ENCODE measurements at places on chromosomes 3 and 15.

DNA sequence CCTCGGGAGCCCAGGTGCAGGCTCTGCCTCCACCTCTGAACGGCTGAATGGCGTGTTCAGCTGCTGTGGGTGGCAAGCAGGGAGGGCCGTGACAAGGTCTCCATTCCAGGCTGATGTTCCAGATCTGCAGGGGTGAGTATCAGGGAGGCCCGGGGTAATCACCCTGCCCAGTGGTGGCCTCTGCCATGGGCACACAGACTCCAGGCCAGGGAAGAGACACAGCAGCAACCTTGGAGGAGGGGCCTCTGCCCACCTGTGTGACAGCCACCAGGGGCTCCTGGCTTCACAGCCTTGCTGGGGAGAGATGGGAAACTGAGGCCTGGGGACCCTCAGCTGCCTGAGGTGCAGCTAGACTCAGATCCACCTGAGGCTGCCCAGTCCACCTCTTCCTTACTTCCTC, 25.6 kb upstream of the ACAD9 start:
- no peak for DNase-seq

DNA sequence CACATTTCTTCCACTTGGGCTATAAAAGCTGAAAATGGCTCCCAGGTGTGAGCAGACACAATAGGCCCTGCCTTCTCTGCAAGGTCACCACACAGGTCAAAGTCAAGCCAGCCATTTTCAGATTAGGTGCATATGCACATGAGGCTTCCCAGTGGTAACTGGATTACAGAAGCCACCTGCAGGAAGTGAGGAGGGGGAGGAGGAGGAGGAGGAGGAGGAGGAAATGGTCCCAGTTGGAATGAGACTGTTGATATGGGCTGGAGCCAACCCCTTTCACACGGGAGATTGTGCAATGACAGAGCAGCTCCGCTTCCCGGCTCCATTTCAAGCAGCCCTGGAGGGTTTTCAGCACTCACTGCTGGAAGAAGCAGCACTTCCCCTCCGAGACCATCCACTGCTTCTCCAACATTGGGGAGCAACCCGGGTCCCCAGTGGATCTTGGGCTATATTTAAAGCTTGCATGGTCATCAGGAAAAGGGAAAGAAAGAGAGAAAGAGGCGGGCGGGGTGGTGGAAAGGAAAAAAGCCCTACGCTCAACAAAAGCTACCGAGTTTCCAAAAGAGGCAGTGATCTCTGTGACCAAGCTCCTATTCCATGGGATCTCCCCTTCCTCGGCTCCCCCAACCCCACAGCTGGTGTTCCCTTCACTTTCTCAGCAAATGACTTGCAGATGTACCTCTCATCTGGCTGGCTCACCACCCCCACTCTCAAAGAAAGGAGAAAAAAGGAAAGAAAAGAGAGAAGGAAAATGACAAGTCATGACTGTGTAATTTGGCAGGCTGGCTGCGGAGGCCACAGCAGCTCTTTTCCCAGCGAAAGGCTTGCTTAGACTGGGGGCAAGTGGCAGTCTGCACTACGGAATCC, 58.3 kb downstream of the LRIG1 start:
- DNase-seq: no peak

DNA sequence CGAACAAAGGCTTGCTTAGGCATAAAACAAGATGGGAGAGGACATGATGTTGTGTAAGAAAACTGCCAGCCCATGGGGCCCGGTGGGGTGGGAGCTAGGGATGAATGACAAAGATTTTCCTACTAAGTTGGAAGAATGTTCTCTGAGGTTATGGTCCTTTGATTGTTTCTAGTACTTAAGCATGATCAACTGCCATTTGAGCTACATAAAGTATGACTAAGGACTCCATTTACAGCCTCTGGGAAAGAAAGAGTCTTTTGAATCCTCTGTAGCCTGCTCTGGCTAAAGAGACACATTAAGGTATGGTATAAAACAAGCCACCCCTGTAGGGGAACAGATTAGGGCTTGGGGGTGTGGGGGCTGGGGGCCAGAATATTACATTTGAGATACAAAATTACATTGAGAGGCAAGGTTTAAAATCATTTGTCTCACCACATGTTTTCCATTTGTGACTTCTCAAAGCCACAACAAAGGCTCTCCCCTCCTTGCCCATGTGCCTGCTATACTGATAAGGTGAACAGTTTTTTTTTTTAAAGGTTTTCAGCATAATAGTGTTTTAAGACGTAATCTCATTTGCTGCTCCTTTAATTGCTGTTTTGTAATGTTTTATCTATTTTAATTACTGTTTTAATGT, 323.4 kb downstream of the CHST2 start:
- no peak for DNase-seq

GRCh38 chr3:49841806-49842205, 14.6 kb downstream of the TRAIP start:
- DNase-seq: no peak

DNA sequence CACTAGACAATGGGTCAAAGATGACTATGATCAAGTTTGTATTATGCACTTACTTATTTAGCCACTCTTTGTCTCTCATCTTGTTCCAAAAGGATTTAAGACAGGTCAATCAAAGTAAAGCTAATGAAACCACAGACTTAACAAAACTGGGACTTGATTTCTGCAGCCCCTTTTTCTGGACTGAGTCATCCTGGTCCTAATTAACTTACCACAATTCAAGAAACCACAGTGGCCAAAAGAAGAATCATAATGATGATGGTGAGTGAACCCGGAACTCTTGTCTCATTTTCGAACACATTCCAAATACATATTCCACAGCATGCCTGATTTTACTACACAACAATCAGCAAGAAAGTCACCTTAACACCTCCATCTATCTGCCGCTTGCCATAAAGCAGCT, 1333.0 kb downstream of the ROBO1 start:
- no peak for DNase-seq

GRCh38 chr3:16370872-16371740, 106.1 kb downstream of the OXNAD1 start:
- no peak for DNase-seq

DNA sequence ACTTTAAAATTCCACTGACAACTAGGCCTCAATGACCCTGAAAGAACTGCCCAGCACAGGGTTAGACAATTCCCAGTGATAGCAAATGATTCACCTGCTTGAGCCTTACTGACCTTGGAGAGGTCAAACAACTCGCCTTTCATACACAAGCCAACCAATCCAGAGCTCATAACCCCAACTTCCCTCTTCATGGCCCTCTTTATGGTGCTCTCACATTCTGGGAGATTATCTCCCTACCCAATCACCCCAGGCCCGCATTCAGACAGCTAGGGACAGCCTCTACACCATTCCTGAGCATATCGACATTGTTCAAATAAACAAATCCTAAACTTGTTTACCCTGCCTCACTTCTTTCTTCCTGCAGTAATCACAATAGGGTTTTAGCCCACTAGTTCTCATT, 32.2 kb upstream of the COLQ start:
- no peak for DNase-seq

DNA sequence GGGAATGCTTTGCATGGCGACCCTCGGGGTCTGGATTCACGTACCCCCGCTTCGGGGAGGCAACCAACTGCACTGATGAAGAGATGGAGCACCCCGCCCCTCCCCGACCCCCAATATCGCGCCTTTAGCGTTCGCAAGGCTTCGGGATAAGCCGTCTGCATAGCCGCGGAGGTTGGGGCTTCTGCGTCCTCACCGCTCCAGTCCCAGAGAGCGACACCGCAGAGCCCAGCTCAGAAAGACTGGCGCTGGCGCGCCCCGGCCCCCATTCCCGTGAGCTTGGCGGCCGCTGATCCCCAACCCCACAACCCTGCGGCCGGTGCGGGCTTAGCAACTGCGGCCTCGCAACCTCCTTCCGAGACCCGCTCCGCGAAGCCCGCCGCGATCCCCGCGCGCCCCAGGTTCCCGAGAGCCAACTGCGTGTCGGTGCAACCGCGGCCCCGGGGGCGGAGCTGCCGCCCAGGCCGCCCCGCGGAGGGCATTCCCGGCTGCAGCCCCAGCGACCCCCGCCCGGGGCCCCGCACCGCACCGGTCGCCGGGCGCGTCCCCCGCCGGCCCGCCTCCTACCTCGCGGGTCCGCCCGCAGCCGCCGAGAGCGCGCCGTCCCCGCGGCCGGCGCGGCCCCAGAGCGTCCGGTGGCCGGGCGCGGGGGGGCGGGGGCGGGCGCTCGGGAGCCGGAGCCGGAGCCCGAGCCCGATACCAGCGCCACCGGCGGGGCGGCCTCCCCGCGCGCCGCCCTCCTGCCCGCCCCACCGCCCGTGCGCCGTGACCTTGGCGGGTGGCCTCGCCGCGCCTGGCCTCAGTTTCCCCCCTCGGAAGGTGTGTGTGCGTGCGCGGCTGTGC, 79.5 kb downstream of the IQSEC1 start:
- DNase-seq: no peak

DNA sequence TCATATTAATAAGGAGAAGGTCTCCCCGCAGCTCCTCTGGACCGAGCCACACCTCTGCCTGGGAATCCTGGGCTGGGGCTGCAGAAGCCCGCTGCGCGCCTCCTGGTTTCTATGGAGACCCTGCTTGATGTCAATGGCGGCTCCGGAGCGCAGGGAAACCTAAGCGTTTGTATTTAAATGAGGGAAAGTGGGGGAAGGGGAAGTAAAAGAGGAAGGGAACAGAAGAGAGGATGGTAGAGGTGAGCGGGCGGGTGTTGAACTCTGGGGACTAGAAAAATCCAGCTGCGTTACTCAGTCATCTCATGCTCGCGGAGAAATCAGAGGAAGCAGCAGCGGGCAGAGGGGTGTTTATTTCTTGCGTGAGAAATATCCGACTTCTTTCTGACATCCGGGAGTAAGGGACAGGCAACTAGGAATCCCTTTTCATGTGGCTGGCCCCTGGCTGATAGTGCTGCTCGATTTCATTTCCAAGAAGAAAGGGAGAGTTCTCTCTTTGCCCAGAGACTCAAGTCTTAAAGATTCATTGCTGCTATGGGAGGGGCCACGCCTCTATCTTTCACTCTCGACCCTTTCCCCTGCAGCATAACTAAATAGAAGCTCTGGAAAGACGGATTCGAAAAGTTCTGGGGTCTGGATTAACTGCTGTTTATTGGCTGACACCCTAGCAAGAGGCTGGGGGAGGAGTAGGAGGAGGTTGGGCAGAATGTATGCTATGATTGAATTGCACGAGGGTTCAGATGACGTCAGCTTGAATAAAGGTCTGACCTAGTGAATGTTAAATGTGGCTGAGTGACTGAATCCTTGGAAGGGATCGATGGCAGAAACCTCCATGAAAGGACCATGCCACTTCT, 110.5 kb upstream of the GAP43 start:
- DNase-seq: no peak

DNA sequence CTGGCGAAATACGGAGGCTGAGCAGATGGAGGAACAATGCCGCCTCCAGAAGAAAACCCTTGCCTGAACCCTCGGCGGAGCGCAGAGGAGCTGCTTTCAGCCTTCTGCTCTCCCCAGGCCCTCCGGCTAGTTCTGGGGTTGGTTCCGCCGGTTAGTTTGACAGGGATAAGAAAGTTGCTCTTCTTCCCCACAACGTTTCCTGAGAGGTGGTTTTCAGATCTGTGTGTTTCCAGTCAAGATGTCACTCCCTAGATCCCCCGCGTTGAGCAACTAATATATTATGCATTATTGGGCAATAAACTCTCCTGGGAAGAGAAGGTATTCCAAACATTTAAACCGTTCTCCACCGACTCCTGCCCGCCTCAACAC, 551 bp downstream of the NLGN1 start:
- DNase-seq: no peak

GRCh38 chr3:148466143-148466542, 231.6 kb upstream of the AGTR1 start:
- DNase-seq: no peak

DNA sequence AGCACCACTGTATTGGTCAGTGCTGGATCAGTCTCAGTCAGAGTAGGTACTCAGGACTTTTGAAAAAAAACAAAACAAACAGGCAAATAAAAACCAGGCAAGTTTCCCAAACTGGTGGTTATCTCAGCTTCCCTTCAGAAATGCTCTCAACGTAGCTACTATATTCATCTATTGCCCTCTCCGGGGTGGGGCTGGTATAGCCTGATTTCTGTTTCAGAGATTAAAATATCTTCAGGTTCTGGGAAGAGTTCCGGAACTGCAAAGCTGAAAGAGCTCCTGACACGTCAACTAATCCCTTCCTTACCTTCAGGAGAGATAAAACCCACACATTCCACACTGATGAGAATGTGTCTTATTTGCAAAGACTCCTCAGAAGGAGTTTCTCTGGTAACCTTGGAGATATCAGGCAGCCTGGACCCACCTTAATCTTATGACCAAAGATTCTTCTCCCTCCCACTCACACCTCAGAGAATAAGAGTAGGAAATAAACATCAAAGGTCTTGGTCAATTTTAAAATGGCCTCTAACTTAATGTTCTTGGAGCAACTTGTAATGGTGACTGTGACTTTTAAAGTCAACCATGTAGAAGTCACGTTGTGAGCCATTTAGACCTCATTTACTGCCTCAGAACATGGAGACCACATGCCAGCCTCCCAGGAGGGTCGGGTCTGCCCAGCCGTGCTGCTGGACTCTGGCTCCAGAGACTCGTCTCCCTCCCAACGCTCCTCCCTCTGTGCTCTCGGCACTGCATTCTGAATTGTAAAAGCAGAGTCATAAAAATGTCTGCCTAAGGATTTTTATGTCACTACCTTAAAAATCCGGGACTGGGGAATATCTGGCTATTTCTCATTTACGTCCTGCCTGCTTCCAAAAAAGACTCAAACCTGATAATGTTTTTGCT, 53.8 kb downstream of the CDCP1 start:
- no peak for DNase-seq

DNA sequence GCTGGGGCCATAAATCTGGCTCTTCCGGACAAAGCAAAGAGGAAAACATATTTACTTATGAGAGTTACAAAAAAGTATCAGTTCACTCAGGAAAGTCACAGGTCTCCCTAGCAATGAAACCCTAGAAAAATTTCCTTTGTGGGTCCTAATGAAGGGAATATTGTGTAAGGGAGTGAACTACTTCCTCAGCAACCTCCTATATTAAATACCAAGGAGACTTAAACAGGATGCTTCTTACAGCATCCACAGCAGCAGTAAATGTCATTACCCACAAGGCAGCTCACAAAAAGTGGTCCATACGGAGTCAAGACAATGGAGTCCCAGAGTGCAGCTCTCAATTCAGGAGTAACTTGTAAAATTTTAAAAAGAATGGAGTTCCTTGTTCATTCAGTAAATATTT, 14.9 kb upstream of the SLC24A5 start:
- DNase-seq: no peak

DNA sequence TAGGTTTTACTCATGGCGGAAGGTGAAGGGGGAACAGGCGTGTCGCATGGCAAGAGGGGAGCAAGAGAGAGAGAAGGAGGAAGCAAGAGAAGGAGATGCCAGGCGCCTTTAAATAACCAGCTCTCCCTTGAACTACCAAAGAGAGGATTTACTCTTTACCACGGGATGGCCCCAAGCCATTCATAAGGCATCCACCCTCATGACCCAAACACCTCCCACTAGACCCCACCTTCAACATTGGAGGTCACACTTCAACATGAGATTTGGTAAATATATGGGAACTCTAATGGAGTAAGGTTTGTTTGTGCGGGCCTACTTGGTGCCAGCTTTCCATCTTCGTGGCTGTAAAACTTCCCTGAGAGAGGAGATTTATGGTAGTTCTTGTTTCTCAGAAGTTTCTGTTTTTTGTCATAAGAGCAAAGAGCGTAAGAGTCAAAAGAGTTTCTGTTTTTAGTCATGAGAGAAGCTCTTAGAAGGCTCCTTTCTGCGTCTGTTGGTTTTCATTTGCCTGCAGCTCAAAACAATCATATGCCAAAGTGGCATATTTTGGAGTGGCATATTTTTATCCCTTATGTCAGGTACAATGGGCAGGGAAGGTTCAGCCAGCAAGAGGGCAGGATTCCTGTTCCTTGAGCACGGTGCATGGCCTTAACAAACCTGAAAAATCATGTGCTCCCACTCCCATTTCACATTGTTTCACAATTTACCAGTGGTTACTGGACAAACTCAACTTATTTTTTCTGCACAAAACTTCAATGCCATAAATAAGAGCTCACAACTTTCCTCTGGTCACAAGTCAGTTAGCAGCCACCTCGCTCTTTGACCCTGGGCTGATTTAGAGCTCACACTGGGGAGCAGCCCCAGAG, 12.5 kb downstream of the PML start:
- no peak for DNase-seq
